ENCODE measurements at places on chromosomes 1 and 21.

DNA sequence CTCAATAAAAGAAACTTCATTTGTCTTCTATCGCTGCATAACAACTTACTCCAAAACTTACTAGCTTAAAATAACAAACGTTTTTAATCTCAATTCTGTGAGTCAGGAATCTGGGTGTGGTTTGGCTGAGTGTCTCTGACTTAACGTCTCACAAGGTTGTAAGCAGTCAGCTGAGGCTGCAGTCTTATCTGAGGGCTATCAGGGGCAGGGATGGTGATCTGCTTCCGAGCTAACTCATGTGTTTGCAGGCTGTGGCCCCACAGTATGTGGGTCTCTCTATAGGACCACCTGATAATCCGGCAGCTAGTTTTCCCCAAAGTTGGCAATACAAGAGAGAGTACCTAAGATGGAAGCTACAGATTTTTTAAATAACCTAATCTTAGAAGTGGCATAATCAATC, 234.2 kb upstream of the FGGY start:
- no peak for DNase-seq

- no peak for DNase-seq
These were observed 11.5 kb downstream of the SLX9 start for GRCh38 chr21:44951186-44951915.

GRCh38 chr1:200896531-200897196, 2.0 kb downstream of the INAVA start:
- no peak for DNase-seq

DNA sequence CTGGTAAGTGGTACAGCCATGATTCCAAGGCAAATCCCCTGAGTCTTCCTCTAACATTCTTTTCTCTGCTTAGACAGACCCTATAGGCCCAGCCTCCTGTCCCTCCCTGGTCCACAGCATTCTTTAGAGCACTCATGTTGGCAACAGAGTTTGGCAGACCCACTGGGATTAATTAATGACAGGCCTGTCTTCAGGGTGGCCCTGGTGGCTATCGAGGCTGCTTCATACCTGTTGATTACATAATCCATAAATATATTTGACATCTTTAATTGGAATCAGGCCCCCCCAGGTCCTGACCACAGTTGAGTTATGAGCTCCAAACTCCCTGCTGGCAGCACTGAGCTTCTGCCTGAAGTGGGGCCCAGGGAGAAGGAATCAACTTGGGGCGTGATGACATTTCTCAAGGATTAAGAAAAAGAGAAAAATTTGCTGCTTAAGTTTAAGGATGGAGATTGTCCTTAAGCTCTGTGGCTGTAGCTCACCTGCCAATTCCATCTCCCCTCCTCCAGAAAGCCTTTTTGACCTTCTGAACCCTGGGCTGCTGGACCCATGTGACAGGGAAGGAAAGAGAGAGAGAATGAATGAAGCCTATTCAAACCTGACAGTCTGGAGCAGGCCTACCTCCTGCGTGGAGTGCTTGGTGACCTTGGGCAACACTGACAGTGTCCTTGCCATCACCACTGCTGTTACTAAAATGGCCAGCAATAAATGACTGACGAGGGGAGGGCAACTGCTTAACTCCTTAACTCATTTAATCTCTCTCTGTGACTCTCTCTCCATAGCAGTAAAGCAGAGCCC, 156.6 kb downstream of the TRABD2B start:
- DNase-seq, result no peak

- no peak for DNase-seq
These were observed 23.6 kb upstream of the TBX15 start for GRCh38 chr1:119011706-119012105.

GRCh38 chr1:157963713-157964112, 29.7 kb upstream of the KIRREL1 start:
- DNase-seq, result no peak

GRCh38 chr1:159879977-159880376, 17.5 kb upstream of the VSIG8 start:
- DNase-seq, result no peak

DNA sequence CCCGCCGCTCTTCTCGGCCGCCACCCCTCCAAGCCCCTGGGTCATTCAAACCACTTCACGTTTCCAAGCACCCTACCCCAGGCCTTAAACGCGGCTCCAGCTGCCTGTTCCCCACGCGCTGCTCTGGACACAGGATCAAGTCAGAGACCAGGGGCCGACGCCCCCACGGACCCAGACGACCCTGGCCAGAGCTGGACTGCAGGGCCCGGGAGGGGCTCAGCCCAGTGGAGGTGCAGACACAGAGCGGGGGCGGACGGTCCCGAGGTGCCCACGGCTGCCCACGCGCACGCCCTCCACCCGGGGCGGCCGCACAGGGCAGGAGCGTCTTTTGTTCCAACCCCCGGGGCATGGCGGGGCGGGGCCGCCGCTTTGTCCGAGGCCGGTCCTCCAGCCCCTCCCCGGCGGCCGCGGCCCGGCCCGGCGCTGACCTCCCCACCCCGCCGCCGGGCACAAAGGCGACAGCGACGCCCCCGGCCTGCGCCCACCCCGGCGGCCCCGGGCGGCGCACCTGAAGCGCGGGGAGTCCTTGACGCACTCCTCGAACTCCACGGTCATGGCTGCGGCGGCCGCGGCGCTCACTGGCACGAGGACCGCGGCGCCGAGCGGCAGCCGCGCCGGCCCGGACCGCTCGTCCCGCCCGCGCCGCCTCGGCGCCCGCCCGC, 338 bp downstream of the ACAP3 start:
- no peak for DNase-seq

DNA sequence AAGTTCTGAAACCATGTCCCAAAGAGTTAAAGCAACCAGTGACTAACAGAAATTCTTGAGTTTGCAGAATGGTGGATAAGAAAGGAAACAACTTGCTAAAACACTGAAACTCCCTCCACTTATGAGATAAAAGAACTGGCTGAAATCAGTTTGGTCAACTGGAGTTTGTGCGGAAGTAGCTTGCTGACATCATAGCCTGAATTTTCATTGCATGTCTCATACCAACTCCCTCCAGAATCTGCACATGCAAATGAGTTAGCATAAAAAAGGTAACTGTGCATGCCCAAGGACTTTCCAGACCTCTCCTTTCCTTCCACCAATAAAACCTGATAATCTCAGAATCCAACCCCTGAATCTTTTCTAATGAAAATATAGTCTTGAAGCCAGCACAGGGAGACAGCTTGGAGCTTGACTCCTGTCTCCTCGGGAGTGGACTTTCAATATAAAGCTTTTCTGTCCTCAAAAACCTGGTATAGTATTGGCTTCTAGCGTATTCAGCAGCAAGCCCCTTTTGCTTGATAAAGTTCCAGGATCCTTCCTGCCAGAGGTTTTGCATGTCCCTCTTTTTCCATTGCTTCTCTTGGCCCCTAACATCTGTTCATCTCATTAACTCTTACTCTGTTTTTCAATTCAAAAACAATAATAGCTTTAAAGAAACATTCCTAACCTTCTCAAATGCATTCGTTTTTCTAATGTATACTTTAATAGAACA, 785.8 kb upstream of the ADGRL4 start:
- no peak for DNase-seq

DNA sequence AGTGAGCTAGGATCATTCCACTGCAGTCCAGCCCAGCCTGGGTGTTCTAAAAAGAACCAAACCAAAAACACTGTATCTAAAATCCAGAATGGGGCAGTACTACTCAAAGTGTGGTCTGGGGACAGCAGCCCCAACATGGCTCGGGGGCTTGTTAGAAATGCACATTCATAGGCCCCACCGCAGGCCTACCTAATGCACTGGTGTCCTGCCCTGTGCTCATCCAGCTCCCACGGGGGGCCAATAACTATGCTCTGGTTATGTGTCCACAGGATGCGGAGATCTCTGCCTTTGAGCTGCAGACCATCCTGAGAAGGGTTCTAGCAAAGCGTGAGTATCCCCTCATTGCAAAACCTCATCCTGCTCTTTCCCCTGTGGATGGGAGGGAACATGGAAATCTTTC, 51.5 kb downstream of the CAPN2 start:
- DNase-seq, result no peak

GRCh38 chr1:244815600-244816099, 19.8 kb upstream of the COX20 start:
- DNase-seq, result no peak

DNA sequence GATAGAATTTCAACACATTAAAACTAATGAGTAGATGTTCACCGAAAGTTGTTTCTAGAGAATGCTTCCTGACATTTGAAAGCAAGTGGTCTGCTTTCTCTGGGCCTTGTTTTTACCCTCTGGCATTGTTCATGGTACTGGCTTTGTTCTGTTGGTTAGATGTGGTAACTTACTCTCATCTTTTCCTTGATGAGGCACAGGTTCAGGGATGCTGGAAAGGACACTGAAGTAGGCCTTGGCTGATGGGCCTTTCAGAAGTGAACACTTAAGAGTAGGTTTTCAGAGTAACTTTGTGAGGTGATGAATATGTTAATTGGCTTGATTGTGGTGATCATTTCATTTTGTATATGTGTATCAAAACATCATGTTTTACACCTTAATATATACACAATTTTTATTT, 55.8 kb downstream of the DYRK1A start:
- no peak for DNase-seq

- no peak for DNase-seq
These were observed 97.4 kb downstream of the ATF6 start for GRCh38 chr1:161863549-161863948.

DNA sequence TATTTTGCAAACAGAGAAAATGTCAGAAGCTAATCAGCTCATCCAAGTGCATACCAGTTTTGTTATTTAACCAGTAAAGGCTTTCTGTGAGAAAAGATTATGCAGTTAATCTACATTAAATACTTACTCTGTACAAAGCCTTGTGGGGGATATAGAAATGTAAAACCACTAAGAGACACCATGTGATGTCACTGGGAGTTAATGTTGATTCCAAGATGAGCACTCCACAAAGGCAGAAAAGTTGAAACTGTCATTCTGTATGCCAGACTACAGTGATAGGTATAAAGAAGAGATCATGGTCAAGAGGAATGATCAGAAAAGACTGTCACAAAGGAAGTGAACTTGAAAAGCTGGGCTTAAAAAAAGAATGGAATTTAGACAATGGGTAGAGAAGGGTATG, 100.3 kb upstream of the SGIP1 start:
- DNase-seq, result no peak

DNA sequence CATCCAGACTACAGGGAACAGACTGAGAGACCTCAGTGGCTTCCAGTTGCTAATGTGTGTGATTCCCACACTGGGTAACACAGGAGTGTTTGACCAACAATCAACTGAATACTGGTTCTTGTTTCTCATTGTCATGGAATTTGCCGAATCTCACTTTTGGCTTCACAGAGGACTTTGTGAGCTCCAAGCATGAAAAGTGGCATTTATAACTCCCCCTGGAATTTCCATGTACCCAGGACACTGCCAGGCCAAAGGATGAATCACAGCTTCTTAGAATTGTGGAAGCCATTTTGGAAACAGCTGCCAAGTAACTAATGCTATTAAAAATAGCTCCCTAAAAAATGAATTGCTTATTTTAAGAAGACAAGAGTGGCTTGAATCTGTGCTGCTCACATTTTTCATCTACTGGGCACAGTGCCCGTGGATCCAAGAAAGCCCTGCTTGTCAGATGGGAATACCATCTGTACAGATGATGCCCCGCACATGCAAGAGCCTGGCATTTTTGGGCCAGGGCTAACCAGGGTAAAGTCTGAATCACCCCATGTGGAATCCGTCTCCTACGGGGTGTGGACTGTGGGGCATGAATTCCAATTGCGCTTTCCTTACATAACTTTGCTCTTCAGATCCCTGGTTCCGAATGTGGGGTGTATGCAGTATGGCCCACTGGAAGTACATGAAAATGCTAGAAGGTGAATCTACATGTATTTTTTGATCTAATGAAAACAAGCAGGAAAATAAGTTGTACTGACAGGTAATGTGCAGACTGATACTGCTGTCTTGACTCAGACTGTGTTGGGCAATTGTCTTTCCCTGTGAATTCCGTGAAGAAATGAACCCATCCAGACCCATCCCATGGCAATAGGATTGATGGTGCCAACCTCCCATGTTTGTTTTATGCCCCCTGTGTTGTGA, 487.3 kb downstream of the SIPA1L2 start:
- DNase-seq, result no peak

GRCh38 chr1:44002606-44003157, 11.3 kb downstream of the CCDC24 start:
- DNase-seq, result no peak

GRCh38 chr1:216815260-216816131, 92.3 kb upstream of the ESRRG start:
- peak; percentile 42 for DNase-seq

DNA sequence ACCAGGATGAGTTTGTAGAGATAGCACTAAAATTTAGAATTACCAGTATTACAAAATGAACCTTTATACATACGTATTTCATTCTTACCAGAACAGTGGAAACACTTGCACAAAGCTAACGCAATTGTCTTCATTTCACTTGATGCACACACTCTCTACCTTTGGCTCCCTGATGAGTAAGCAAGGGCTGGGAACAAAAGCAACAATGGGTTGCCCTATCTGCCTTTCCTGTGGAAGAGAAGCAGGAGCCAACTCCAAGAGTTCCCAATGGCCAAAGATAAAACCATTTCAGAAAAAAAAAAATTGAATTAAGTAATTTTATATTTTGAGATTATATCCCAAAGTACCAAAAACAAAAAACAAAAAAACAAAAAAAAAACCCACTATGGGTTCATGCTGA, 344.1 kb upstream of the GREM2 start:
- no peak for DNase-seq

- DNase-seq, result no peak
These were observed 48.5 kb downstream of the PHACTR4 start for GRCh38 chr1:28417926-28418637.

DNA sequence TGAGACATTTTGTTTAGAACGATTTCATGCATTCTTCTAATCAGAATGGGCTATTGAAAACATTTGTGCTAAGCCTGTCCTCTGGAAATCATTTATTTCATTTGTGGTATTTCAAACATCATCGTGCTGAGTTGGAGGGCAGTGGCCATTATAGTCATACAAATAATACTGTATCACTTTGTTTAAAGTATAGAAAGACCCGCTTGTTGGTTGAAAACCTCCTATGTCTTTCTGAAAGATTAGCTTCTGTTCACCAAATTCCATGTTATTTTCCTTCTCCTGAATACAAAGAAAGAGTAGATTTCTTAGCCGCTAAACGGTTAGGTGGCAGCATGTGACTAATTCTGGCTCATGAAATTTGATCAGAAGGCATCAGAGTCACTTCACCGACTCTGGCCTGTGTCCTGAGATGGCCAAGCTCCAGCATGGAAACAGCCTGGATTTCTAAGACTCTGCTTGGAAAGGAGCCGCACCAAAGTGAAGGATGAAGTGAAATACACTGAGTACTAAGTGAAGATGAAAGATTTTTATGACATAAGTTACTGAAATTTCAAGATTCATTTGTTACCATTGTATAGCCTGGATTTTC, 355.1 kb downstream of the USP25 start:
- DNase-seq, result peak; percentile 79

DNA sequence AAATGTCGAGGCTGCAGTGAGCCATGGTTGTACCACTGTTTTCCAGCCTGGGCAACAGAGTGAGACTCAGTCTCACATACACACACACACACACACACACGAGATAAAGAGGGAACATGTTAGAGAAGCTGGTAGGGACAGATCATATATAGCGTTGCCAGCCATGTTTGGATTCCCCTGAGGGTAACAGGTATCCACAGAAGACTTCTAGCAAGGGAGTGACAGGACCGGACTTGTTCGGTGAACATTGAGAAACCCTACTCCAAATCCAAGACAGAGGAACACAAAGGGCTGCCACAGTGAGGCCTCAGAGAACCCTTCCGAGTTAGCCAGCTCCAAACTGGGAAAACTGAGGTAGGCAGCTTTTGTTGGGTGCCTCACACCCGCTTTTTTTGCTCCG, 3.7 kb upstream of the SARS1 start:
- no peak for DNase-seq

GRCh38 chr1:227792216-227793078, 23.0 kb upstream of the PRSS38 start:
- DNase-seq, result no peak

GRCh38 chr21:45471525-45472221, 66.7 kb downstream of the COL18A1 start:
- DNase-seq, result no peak

Data from caudate nucleus (tissue), 63 donors.